ENCODE measurements at places on chromosomes 13 and 19.

DNA sequence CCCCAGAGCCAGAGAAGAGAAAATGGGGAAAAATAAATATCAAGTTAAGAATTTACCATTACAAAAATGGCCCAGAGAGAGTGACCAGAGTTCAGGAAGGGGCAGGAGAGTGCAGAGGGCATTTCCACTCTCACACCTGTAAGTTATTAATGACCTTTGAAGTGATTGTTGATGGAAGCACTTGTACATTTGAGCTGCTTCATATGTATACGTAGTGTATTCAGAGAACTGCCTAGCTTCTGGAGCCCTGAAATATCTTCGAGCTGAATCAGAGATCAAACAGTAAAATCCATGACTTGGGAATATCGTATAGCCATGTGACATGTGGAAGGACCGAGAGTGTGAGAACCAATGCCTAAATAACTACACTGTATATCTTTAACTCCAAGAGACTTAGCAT lies 49.2 kb upstream of the PCCA start:
- no peak for DNase-seq

- DNase-seq, result peak; percentile 70
Observed at GRCh38 chr19:1076951-1077350, 10.0 kb downstream of the ARHGAP45 start.

- DNase-seq, result no peak
Observed at GRCh38 chr19:45254044-45254531, 3.0 kb downstream of the MARK4 start.

GRCh38 chr13:90098577-90098976 lies 1248.9 kb upstream of the MIR17HG start:
- DNase-seq, result no peak

GRCh38 chr19:31214997-31215396 lies 134.2 kb downstream of the TSHZ3 start:
- DNase-seq, result no peak

DNA sequence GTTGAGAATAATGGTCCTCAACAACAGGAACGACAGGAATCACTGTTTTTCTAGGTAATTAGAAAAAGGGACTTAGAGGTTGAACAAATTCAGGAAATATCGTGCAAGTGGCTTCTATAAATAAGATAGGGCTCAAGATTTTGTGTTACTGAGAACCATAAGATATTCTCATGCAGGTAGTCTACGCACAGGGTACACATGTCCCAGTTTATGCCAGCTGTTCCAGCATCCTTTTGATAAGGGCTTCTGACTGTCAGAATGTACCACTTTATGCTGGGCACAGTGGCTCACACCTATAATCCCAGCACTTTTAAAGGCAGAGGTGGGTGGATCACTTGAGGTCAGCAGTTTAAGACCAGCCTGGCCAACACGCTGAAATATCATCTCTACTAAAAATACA lies 32.1 kb downstream of the RBM26 start:
- DNase-seq, result no peak

DNA sequence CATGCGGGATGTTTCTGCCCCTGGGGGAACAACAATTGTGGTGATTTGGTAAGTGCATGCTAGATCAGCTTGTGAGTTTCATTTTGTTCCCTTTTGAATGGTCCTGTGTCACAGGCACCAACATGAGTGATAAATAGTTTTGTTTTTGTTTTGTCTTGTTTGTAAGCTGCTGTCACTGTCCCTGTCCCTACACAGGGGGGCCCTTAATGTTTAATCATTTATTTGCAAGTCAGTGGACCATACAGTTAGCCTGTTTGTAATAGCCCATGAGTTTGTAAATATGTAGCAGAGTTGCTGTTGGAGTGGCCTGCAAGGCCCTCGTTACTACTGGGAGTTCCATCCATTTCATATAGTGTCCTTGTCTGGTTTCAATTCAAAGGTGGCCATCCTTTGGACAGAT lies 979.6 kb upstream of the SPRY2 start:
- no peak for DNase-seq

- no peak for DNase-seq
Observed at GRCh38 chr13:30696278-30697176, 38.8 kb upstream of the ALOX5AP start.

GRCh38 chr19:35710784-35711723 lies 6.7 kb downstream of the ZBTB32 start:
- DNase-seq, result no peak

- DNase-seq, result no peak
Observed at GRCh38 chr13:58999851-59000250, 1163.9 kb downstream of the DIAPH3 start.

DNA sequence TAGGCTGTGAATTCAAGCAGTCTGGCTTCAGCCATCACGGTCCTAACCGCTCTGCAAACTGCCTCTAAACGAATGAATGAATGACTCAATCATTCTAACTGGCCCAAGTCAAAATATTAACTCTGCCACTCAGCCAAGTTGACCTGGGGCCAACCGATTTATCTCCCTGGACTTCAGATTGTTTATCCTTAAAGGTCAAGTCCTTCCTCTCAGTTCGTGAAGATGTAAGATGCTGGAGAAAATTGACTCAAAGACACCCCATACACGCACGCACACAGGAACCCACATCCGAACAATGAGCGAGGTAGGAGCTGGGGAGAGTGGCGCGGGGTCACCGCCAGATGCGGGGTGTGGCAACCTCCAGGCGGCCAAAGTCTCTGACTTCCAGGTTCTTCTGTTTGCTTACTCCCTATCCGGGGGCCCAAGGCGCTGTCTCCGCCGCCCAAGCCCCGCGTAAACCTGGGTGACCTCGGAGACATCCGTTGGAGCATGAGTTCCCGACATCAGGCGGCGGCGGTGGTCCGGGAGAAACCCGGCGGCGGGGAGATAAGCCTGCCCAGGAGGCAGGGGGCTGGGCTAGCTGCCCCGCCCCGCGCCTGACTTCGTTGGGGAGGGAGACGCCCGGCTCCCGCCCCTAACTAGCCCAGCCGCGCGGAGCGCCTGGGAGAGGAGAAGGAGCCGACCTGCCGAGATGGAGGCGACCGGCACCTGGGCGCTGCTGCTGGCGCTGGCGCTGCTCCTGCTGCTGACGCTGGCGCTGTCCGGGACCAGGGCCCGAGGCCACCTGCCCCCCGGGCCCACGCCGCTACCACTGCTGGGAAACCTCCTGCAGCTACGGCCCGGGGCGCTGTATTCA lies at the start of gene CYP2S1:
CYP2S1 (plus strand) TSS at position 646 of the 856 bp plus-strand sequence; CDS start at position 692, 46 bp downstream.
- DNase-seq, result no peak

DNA sequence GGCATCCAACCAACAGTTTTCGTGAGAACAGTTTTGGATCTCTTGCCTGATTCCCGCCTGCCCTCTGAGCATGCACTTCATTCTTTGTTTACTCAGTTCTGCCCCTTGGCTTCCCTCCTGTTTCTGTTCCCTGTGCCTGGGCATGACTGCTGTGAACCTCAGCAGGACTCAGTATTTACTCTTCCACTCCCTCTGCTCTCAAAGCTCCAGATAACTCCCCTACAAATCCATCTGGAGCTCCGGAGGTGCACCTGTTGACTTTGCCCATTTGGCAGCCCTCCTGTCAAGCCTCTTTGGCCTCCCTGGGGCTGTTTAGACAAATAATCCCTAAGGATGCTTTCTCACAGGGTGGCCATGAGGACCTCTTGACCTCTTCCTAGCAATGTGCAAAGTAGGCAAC lies 34.2 kb upstream of the ARGLU1 start:
- DNase-seq, result no peak

DNA sequence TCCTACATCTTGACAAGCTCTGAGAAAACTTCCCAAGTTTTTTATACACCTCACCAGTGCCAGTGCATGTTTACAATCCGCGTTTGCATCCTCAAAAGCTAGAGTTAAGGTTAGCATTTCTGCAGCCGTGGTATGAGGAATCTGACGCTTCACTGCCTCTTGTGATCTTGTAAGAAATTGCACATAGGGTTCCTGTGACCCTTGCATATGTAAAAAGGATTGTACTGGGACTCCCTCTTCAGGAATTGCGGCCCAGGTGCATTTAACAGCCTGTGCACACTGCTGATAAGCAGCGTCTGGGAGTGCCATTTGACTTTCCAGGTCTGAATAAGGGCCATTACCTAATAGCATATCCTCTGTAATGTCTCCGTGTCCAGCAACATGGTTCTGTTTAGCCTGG lies 15.3 kb downstream of the FPR3 start:
- no peak for DNase-seq

GRCh38 chr13:34025746-34026145 lies 207.8 kb downstream of the RFC3 start:
- DNase-seq, result no peak

- DNase-seq, result no peak
Observed at GRCh38 chr19:28034936-28035335, 1178.0 kb downstream of the UQCRFS1 start.

DNA sequence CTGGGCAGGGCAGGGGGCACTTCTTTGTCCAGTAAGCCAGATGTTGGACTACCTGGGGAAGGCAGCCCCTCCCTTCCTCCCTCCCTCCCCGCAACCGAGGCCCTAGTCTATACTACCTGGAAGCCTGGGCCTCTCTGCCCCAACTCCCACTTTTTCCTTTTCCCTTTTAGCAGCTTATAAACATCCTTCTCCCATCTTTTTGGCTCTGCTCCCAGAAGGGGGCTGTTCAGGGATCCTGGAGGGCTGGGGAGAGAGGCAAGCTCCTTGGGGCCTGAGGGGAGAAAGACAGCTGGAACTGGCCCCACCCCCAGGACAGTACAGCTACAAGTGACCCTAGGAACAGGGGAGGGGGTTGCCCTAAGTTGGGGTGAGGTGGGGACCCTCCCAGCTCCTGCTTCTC lies 44.9 kb downstream of the LYL1 start:
- no peak for DNase-seq

DNA sequence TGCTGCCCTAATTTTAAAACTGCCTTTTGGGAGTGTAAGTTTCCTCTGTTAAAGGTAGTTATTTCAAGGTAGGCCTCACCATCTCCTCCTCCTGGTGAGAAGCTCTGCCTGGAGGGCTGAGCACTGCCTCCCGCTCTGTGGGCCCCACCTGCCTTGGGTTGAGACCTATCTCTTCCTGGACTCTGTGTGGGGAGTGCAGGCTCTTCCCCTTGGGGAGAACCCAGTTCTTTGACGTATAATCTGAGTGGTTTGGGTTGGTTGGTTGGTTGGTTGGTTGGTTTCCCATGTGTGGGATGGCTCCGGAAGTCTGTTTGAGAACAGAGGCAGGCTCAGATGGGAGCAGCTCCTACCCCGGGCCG lies 39.1 kb downstream of the ACTN4 start:
- DNase-seq, result no peak

- DNase-seq, result no peak
Observed at GRCh38 chr13:114074671-114075315, 57.6 kb downstream of the RASA3 start.

GRCh38 chr13:51235186-51235585 lies 13.0 kb downstream of the FAM124A start:
- no peak for DNase-seq

DNA sequence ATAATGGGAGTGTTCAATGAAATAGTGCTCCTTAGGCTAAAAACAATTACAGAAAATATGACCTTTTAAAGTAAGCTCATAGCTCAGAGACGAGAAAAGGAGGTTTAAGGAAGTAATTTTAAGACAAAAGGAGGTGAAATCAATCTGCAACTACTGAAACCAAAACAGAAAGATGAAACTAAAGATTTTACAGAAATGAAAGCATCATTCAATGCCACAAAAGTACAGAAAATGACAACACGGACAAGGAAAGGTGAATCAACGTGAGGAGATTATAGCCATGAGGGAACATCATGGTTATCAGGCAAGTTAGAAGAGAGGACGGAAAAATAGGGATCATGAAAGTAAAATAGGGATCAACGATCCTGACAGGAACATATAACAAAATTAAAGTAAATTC lies 745.2 kb downstream of the PCDH17 start:
- DNase-seq, result no peak

DNA sequence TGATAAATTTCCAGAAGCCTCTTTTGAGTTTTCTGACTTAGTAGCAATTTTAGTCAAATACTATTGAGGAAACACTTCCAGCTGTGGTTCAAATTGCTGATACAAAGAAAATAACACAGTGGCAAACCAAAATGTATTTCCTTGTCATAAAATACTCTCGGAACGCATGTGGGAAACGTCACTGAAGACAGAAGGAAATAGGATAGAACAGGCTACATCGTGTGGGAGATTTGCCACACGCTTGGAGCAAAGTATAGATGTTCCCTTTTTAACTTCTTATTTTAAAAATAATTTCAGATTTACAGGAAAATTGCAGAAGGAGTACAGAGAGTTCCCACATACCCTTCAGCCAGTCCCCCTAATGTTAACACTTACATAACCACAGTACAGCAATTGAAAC lies 88.8 kb downstream of the ING1 start:
- no peak for DNase-seq

GRCh38 chr19:34188408-34188807 lies 16.1 kb downstream of the LSM14A start:
- no peak for DNase-seq

DNA sequence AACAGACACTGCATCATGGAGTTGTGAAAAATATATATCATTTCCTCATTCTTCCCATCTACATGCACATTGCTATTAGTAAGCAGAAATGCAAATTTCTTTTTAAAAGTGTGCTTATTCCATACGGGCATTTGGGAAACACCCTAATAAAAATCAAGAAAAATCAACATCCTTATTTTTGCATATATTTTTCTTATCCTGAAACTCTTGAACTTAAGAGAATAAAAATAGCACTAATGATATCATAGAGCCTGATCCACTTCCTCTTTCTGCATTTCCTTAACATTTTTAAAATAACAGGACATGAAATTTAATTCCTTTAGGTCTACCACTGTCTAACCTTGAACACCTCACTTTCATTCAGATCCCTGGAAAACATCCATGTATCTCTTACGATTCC lies 123.3 kb downstream of the VWA8 start:
- no peak for DNase-seq

- DNase-seq, result no peak
Observed at GRCh38 chr13:93953841-93954240, 525.6 kb downstream of the DCT start.

- DNase-seq, result no peak
Observed at GRCh38 chr13:98992355-98992754, 14.5 kb upstream of the DOCK9 start.

DNA sequence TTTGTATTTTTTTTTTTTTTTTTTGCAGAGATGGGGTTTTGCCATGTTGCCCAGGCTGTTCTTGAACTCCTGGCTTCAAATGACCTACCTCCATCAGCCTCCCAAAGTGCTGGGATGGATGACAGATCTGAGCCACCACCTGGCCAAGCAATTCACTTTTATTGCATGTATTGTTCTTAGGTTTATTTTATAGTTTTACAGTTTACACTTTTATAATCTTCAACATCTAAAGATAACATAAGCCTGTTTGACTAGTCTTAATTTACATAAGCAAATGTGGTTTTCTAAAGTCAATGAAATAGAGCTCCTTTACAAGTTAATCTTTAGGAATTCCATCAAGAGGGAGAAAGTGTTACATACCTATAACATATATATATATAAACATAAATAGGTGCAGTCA lies 9.5 kb upstream of the MPV17L2 start:
- DNase-seq, result no peak

DNA sequence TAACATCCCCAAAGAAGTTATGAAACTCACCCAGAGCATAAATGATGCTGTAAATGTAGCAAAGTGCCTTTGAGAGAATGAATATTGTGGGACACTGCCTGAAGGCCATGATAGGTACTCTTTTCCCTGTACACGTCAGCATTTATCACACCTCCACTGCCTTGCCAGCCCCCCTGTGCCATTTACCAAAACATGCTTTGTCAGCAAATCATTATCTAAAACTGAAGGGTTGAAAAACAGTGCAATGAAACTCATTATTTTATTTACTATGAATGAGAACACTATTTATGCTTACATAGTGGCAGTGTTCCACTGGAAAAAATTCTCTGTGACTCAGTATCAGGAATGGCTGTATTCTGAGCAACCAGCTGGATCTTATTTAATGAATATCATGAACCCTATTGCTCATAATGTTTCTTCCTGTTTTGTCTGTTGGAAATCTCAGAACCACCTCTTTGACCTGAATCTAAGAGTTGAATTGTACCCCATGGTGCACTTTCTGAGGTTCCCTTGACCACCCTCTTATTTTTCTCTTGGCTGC lies 564.1 kb downstream of the DCT start:
- no peak for DNase-seq

Measured in stimulated activated CD8-positive, alpha-beta memory T cell treated with anti-CD3 and anti-CD28 coated beads, Interleukin-4, amount 100 ng/mL, for 1 hour (primary cell).